Stimulated activated CD4-positive, alpha-beta T cell treated with anti-CD3 and anti-CD28 coated beads, TNF-alpha, amount 100 ng/mL, for 4 hours (primary cell): ENCODE measurements at places on chromosomes 1 and 21.

GRCh38 chr1:95282518-95282895 is 48.5 kb downstream of the RWDD3 start:
- no peak for DNase-seq

- DNase-seq: no peak
These were observed 4.8 kb downstream of the NECTIN4 start for GRCh38 chr1:161084597-161084988.

GRCh38 chr1:37808369-37809319 is 636 bp upstream of the YRDC start:
- no peak for DNase-seq

- no peak for DNase-seq
These were observed 42.9 kb upstream of the CD2 start for GRCh38 chr1:116711263-116711840.

GRCh38 chr1:109134423-109134822 is 20.5 kb downstream of the ELAPOR1 start:
- no peak for DNase-seq

- DNase-seq: no peak
These were observed 183.2 kb downstream of the DNM3 start for GRCh38 chr1:172024516-172024915.

DNA sequence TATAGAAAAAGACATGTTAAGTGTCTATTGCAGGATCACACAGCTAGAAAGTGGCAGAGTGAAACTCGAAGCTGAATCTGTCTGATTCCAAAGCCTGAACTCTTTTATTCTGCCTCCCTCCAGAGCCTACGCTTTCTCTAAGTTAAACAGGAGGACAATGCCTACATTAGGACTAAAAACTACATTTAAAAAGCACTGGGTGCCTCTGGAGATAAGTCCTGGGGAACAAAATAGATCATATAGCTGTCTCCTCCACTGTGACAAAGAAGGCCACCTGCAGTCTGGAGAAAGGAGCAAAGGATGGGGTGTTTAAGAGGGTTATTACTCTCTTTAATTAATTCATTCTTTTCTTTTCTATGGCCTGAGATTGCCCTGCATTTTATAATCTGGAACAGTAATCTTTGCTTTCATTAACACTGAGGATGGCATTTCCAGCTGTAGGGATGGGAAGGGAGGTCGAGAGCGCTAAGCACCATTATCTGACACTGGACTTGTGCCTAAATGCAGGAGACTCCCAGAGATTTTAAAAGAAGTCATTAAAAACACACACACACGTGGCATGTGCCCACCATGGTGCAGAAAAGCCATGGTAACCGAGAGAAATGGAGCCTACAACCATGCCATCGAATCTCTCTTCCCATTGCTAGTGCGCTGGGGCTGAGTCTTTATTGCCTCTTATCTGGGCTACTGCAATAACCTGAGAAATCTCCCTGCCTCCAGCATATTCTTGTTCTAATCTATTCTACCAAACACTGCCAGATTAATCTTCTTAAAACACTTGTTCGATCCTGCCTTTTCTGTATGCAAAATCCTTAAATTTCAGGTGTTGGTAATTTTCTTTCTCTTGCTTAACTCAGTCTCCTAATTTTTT is 92.2 kb downstream of the PLXNA2 start:
- DNase-seq: no peak

GRCh38 chr1:65179148-65179547 is 31.1 kb downstream of the AK4 start:
- DNase-seq: no peak
